Cortex of kidney (tissue), 1 donor: ENCODE measurements at places on chromosomes 4 and X.

DNA sequence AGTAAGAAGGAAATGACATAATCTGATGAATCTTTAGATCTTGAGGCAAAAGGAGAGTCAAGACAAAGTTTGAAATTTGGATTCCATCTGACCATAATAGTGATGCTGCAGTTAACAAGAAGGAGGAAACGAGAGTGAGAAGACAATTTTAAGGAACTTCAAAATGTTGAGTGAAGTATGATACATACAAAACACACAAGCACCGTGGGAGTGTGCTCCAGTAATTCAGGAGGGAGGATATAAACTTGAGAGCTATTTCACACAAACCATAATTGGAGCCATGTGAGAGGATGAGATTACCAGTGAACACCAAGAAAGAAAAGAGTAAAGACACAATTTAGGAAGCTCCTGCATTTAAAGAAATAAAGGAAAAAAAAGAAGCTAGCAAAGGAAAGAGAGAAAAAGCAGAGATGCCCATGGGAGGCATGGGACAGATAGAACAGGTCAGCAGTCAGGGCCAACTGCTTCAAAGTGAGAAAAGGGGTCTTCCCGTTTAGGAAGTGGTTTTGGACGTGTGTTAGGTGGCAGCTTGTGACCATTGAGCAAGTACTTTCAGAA lies 150.7 kb upstream of the SLC7A11 start:
- no peak for DNase-seq

- no peak for DNase-seq
Observed at GRCh38 chr4:99815597-99816011, 1.0 kb upstream of the DAPP1 start.

DNA sequence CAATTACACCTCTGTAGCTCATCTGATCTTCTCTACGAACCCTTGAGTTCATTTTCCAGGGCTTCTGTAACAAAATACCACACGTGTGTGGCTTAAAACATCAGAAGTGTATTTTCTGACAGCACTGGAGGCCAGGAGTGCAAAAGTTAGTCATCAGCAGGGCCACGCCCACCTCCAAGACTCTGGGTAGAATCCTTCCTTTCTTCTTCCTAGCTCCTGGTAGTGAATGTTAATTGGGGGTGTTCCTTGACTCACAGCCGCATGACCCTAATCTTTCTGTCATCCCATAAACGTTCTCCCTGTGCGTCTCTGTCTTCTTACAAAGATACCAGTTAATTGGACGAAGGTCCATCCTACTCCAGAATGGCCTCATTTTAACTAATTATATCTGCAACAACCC lies 115.0 kb downstream of the TRIML1 start:
- no peak for DNase-seq

GRCh38 chr4:3223956-3224748 lies 24.8 kb upstream of the MSANTD1 start:
- no peak for DNase-seq

- no peak for DNase-seq
Observed at GRCh38 chr4:184384810-184385557, 89.4 kb downstream of the IRF2 start.

- DNase-seq = no peak
Observed at GRCh38 chr4:124322234-124323065, 390.1 kb downstream of the ANKRD50 start.

GRCh38 chrX:20056704-20057103 lies 60.0 kb downstream of the MAP7D2 start:
- DNase-seq = no peak

DNA sequence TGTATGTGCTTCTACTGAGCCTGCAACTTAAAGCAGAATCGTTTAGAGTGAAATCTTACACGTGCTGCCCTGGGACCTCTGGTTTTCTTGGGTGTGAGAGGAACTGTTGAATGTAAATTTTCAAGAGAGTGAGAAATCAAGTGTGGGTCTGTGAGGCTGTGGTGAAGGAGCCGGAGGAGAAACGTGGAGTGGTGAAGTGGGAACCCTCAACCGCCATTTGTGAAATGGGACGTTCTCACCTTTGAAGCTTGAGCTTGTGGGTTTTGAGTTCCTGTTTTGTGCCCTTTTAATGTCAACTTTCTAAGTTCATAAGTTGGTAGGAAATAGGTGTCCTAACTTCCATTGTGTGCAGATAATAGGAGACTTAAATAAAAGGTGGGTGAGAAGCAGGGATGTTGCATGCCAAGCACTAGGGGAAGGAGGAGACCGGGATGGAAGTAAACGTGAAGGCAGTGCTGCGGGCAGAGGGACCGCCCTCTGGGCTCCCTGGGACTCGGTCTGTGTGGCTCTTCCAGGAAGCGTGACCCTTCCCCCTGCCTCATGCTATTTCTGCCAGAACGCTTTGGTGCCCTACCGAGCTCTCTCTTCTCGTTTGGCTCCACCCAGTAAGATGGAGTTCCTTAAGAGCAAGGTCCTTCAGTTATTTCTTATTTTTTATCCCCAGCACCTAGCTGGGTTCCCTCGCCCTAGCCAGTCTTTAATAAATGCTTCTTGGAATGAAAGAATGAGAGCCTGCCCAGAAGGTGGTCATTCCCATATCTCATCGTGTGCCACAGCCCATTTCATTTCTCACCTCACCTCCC lies 56.0 kb downstream of the TMEM131L start:
- DNase-seq = no peak

DNA sequence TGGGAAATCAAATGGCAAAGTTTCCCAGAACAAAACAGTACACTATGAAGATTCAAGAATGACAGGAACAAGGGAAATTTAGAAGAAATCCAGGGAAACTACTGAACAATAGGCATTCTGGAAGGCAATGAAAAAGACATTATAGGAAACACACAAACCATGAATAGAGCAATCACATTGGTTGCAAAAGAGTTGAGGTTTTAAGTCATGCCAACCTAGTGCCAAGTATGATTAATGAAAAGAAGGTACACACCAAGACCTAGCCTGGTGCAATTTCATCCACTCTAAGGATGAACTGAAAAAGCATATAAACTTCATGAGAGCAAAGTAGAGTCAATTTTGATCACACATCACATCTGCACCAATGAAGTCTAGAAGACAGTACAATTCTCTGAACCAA lies 326.9 kb downstream of the PDHA2 start:
- no peak for DNase-seq

DNA sequence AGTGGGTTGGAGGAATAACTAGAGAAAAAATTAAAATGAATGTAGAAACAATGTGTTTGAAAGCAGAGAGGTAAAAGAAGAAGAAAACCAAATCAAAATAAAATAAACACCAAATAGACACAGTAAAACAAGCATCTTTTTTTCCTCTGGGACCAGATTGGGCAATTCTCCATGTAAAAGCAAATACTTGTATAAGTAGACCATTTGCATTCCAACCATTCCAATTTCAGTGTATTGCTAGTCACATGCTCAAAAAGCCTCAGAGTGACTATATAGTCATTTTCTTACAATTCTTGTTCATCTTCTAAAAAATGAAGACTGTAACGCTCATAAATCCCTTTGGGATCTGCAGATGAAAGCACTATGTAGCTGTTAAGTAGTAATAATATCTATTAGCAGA lies 969.5 kb downstream of the PCDH18 start:
- no peak for DNase-seq

DNA sequence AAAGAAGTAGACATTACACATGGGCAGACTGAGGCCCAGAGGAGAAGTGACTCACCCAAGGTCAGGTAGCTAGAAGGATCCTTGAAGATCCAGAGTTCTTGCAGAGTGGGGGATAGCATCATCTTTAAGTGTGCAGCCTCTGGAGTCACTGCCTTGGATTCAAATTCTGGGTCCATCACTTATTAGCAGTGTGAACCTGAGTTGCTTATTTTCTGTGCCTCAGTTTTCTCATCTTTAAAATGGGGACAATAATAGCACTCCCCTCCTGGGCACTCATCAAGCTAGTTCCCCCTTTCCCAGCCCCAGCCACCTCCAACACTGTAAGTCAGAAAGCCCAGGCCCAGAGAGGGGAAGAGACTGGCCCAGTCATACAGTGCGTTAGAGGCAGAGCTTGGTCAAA lies 141.8 kb upstream of the PJA1 start:
- no peak for DNase-seq

DNA sequence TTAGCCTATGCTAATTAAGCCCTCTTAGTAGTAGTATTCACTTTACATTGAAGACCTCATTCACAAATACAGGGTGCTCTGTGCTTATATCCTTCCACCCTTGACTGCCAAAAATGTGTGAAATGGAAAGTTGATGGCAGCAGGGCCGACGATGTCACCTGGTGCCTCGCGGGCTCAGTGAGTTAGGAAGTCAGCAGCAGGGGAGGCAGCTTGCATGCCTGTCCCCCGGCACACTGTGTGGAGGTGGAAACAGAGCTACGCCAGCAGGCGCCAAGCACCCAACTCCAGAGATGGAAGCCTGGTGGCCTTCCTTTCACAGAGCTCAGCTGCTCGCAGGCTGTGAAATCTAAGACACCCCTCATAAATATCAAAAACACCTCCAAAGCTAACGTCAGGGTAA lies 8.4 kb downstream of the MSL3 start:
- no peak for DNase-seq

- DNase-seq = no peak
Observed at GRCh38 chr4:147138171-147138570, 192.5 kb upstream of the TTC29 start.

- no peak for DNase-seq
Observed at GRCh38 chr4:108690738-108691137, 40.3 kb downstream of the OSTC start.

DNA sequence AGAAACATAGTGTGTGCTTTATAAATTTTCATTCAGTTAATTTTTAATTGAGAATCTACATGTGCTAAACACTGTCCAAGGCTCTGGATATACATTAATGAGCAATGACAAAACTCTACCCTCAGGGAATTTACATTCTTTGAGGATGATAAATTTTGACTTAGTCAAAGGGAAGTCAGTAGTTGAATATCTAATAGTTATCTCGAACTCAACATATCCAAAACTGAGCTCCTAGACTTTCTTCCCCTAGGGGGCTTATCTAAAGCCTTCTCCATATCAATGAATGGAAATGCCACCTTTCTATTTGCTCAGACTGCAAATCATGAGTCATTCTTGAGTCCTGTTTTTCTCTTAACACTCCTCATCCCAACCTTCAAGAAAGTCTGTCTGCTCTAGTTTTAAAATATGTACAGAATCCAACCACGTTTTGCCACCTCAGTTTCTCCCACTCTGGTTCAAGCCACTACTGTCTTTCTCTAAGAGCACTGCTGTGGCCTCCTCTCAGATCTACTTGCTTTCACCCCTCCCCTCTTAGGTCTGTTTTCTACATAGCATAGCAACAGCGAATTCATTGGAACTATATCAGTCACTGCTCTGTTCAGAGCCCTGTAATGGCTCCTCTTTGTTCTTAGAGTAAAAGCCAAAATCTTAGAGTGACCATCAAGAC lies 9.5 kb downstream of the PARM1 start:
- DNase-seq = no peak

DNA sequence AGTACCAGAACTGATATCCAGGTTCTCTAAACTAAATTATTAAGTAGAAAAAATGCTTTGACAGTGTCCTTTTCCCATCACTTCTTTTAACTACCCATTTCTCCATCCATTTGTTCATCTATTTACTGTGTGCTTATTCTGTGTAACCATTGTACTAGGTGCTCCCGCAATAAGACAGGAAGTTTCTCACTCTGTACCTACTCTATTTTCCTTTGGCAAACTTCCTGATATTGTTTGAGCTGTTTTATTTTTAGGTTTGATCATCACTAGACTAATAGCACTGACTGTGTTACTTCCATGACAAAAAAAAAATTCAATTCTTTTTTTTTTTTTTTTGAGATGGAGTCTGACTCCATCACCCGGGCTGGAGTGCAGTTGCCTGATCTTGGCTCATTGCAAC lies 102.5 kb upstream of the CASK start:
- no peak for DNase-seq

GRCh38 chr4:70709611-70710205 lies 12.1 kb upstream of the RUFY3 start:
- no peak for DNase-seq

DNA sequence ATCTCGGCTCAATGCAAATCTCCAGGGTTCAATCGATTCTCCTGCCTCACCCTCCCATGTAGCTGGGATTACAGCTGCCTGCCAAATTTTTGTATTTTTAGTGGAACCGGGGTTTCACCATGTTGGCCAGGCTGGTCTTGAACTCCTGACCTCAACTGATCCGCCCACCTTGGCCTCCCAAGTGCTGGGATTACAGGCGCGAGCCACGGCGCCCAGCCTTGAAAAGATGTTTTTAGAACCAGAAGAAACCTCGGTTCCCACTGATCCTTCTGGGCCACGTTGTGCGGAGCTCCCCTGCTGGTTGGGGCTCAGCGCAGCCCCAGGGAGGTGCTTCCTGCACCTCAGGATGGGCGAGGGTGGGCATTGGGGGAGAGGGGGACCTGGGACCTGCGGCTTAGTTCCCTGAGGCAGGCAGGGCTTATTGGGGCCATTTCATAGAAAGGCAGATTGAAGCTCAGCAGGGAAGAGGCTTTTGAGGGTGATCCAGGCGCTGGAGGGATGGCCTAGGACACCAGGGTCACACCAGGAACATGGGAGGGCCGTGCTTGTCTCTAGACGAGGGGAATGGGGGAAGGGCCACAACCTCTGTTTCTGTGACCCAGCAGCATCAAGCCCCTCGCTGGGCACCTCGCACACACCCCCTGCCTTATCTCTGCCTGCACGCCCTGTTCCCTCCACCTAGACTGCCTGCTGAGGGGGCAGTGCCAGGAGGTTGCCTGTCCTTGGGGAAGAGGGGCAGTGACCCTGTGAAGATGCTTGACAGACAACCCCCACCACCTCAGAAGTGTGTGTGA lies 6.3 kb upstream of the ADD1 start:
- no peak for DNase-seq

DNA sequence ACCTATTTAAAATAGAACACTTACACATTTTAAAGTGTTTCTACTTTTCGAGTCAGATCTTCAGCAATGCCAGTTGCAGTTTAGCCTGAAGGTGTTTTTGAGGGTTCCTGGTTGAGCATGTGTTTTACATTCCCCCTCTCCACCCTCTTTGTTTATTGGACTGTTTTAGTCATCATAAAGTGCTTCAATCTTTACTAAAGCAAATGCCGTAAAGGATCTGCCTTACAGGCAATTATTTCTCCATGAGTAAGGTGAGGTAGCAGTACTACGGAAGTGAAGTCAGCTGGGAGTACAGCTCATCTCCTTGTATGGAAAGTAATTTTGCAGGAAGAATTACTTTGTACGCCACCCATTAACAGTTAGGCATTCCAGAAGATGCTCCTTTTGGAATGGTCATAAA lies 36.9 kb downstream of the PDLIM5 start:
- no peak for DNase-seq

GRCh38 chr4:2947926-2948325 lies 15.3 kb downstream of the NOP14 start:
- DNase-seq = no peak

DNA sequence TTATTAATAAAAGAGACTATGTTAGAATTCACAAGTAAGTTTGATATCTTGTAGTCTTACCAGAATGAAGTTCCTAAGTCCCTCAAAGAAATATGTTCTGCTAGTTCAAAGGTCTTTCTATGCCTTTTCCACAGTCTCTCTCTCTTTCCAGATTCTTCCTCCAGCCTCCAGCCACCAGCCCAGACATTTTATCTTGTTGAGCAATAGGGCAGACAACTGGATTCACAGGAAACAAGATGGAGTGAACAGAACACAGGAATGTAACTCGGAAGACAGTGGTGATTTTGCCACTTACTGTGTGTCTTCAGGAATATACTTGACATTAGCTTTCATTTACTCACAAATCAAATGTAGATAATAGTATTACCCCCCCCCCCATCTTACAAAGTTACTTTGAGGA lies 17.1 kb upstream of the CPEB2 start:
- DNase-seq = no peak

GRCh38 chrX:6718766-6719165 lies 183.8 kb upstream of the VCX3A start:
- no peak for DNase-seq

- no peak for DNase-seq
Observed at GRCh38 chr4:96986816-96987215, 1146.9 kb downstream of the PDHA2 start.

- DNase-seq = no peak
Observed at GRCh38 chr4:167544391-167544790, 310.1 kb upstream of the SPOCK3 start.
